ENCODE measurements at places on chromosomes 1 and 21.
A peak's percentile ranks its signal among the peaks of the same experiment; 100 is the strongest.

- no peak overlapping the region for H3K27ac ChIP-seq
- H3K4me1 ChIP-seq, result no peaks in the 10 kb centered on the region
- peaks cover 18% of the 10 kb centered on the region for H3K27me3 ChIP-seq
- no peak for DNase-seq
Measured at GRCh38 chr1:241998412-241998921, 431 bp downstream of the MAP1LC3C start.

DNA sequence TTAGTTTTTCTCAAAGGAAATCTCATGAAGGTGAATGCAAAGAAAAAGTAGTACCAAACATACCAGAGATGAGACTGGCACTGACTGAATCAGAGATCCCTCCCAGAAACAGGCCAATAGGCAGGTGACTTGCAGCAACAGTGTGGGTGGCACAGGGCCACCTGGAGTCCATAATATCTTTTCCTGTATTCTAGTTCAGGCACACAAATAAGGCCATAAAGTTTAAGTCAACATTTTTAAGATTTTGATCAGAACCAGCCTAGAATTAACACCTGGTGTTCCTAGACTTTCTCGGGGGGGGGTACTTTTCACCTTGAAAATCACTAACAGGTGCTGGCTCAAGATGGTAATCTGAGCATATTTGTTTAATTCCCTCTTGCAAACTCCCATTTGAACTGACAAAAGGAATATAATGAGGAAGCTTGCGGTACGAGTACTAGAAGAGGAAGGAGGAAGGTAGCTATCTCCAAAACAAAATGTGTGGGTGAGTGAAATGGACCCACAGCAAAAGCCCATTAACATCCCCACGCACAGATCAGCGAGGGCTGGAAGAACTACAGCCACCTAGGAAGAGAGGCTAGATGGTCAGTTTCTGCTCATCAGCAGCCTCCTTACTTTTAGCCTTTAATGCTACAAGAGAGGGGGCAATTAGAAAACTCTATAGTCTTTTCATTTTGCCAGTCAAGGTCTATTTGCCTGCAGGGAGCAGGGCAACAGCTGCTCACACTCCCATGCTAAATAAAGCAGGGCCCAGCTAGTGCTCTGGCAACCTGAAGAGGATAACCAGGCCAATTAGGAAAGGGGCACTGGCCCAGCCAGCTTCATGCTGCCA, 18.9 kb downstream of the SDE2 start:
- no peaks in the 10 kb centered on the region for H3K27me3 ChIP-seq
- DNase-seq, result no peak
- H3K36me3 ChIP-seq, result peaks cover 62% of the 10 kb centered on the region
- no peak overlapping the region for H3K27ac ChIP-seq

DNA sequence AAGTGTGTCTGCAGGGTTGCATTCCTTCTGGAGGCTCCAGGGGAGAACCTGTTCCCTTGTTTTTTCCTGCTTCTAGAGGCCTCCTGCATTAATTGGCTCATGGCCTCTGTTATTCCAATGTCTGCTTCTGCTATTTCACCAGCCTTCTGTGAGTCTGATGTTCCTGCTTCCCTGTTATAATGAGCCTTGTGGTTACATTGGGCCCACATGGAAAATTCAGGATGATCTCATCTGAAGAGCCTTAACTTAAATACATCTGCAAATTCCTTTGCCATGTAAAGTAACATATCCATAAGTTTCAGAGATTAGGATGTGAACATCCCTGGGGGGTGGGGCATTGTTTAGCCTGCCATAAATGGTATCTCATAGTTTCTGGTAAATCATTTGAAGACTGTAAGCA, 181.1 kb downstream of the RWDD3 start:
- no peak overlapping the region for H3K4me3 ChIP-seq
- no peaks in the 10 kb centered on the region for H3K36me3 ChIP-seq
- no peak for DNase-seq
- no peak overlapping the region for H3K27ac ChIP-seq
- H3K4me1 ChIP-seq, result no peaks in the 10 kb centered on the region

- peaks cover 49% of the 10 kb centered on the region for H3K36me3 ChIP-seq
- no peak overlapping the region for H3K27ac ChIP-seq
- no peak for DNase-seq
- H3K4me1 ChIP-seq, result peaks cover 62% of the 10 kb centered on the region
- H3K4me3 ChIP-seq, result no peak overlapping the region
Measured at GRCh38 chr1:160548183-160548582, 25.1 kb upstream of the SLAMF6 start.

DNA sequence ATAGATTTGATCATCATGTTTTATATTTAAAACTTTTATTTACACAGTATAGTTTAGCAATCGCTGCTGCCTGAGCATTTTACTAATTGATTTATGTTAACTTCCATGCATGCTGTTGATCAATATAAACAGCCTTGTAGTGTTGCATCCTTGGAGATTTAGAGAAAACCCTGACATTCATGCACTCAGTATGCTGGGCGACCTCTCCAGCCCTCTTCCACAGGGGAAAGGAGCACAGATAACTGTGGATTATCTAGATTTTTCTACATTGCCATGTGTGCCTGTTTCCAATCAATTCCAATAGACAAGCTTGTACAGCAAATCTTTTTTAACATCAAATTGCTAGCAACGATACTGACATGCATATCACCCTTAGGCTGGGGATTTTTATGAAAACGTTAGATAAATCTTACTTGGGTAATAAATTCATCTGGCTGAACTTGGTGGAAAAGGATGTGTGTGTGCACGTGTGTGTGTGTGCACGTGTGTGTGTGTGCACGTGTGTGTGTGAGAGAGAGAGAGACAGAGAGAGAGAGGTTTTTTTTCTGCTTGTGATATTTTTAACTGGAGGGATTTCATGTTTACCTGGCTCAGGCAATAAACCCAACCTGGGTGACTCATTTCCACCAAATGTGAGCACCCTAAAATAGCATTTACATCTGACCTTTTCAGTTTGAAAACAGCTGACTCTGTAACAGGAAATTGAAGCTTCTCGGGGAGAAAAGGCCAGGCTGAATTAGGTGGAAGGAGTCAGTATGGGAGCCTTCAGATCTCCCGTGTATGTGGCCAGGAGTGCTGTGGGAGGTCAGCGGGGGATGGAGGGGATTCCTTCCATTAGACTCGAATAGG, 339.8 kb downstream of the PRDM2 start:
- no peak overlapping the region for H3K27ac ChIP-seq
- no peaks in the 10 kb centered on the region for H3K4me1 ChIP-seq
- no peaks in the 10 kb centered on the region for H3K36me3 ChIP-seq

- no peaks in the 10 kb centered on the region for H3K4me1 ChIP-seq
- H3K27me3 ChIP-seq, result no peaks in the 10 kb centered on the region
- no peak for DNase-seq
Measured at GRCh38 chr1:238621405-238621804, 730.7 kb upstream of the ZP4 start.

- peaks cover 5% of the 10 kb centered on the region for H3K36me3 ChIP-seq
- H3K4me3 ChIP-seq, result no peak overlapping the region
- H3K27ac ChIP-seq, result no peak overlapping the region
- no peaks in the 10 kb centered on the region for H3K27me3 ChIP-seq
- H3K4me1 ChIP-seq, result peaks cover 13% of the 10 kb centered on the region
Measured at GRCh38 chr1:7922301-7922700, 18.3 kb downstream of the TNFRSF9 start.

- peaks cover 2% of the 10 kb centered on the region for H3K36me3 ChIP-seq
- peaks cover 7% of the 10 kb centered on the region for H3K4me1 ChIP-seq
- peaks cover 13% of the 10 kb centered on the region for H3K27me3 ChIP-seq
- no peak overlapping the region for H3K27ac ChIP-seq
Measured at GRCh38 chr1:24739241-24739640, 6.0 kb upstream of the CLIC4 start.

GRCh38 chr1:112701227-112702066, 5.5 kb downstream of the RHOC start:
- H3K27me3 ChIP-seq, result no peaks in the 10 kb centered on the region
- H3K36me3 ChIP-seq, result peaks cover 35% of the 10 kb centered on the region
- no peak for DNase-seq
- peak overlapping the region; percentile 79 for H3K27ac ChIP-seq

DNA sequence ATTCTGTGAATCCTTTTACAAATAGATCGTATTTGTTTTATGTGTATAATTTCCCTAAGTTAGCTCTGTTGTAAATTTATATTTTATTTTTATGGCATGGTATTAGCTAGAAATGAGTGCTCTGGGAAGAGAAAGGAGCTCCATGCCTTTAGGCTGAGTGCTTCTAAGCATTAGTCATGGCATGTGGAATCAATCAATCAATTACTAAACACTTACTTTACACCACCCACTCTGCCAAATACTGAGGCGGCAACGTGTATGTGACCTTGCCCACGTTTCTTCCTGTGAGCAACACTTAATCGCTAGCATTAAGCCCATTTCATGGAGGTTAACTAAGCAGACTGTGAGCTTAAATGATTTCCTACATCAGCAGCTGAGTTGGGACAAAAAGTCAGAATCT, 7.2 kb upstream of the BECN2 start:
- no peaks in the 10 kb centered on the region for H3K36me3 ChIP-seq
- DNase-seq, result no peak
- H3K27ac ChIP-seq, result no peak overlapping the region
- H3K4me1 ChIP-seq, result no peaks in the 10 kb centered on the region
- peaks cover 13% of the 10 kb centered on the region for H3K27me3 ChIP-seq
- H3K4me3 ChIP-seq, result no peak overlapping the region

- DNase-seq, result no peak
- H3K36me3 ChIP-seq, result no peaks in the 10 kb centered on the region
- no peaks in the 10 kb centered on the region for H3K27me3 ChIP-seq
Measured at GRCh38 chr1:32729254-32730046, 26.9 kb upstream of the SYNC start.

DNA sequence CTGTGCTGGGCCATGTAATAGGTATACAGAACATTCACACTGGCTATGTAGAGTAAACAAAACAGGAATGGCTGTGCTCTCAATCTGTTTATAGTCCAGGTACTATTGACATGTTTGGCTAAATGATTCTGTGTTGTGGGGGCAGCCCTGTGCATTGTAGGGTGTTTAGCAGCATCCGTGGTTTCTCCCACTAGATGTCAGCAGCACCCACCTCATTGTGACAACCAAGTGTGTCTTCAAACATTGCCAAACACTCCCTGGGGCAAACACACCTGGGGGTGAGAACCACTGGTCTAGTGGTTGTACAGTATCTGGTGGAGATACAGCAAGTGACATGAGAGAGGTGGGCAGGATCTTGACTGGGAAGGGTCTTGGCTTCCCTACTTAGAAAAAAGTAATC, 80.4 kb upstream of the SPATA6 start:
- H3K4me1 ChIP-seq, result no peaks in the 10 kb centered on the region
- peaks cover 3% of the 10 kb centered on the region for H3K27me3 ChIP-seq
- H3K27ac ChIP-seq, result no peak overlapping the region
- no peak overlapping the region for H3K4me3 ChIP-seq
- no peaks in the 10 kb centered on the region for H3K36me3 ChIP-seq
- DNase-seq, result no peak

Data from central memory CD8-positive, alpha-beta T cell (primary cell).